ENCODE measurements at places on chromosomes 5 and 9. TPM values are rescaled to one million over a fixed set of nuclear protein-coding genes. Genes with fewer than 3 reads are reported as not detected.

BASP1 gene
- polyA plus RNA-seq, result 1.3 TPM

DNA sequence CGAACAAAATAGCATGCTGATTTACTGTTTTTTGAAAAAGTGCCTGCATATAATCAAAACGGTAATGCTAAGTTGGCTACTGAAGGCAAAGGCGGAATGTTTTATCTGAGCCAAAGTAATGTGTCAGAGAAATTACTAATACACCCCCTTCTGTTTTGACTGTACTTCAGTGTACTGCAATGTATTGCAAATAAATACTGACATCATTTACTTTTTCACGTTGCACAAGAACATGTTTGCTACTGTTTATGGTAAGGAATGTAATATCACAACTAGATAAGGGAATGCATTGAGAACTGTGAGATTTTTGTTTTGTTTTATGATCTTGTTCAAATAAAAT lies 813 bp upstream of the AGTPBP1 start:
- no peak for DNase-seq

- no peak for DNase-seq
Measured at GRCh38 chr9:118929287-118929686, 439.9 kb downstream of the BRINP1 start.

AK8 gene
- polyA plus RNA-seq, result 0.09 TPM

GRCh38 chr9:4862506-4863250 lies 69.9 kb downstream of the RCL1 start:
- DNase-seq, result no peak

- DNase-seq, result peak; percentile 60
Measured at GRCh38 chr5:119355685-119356611, at the start of gene TNFAIP8. TNFAIP8 (plus strand) TSS chr5:119356019; CDS start chr5:119356091, 72 bp downstream.
